ENCODE measurements at places on chromosomes 2 and 18.

- peak; percentile 96 for DNase-seq
These were observed 23.6 kb downstream of the ANKRD44 start for GRCh38 chr2:197286805-197287595.

DNA sequence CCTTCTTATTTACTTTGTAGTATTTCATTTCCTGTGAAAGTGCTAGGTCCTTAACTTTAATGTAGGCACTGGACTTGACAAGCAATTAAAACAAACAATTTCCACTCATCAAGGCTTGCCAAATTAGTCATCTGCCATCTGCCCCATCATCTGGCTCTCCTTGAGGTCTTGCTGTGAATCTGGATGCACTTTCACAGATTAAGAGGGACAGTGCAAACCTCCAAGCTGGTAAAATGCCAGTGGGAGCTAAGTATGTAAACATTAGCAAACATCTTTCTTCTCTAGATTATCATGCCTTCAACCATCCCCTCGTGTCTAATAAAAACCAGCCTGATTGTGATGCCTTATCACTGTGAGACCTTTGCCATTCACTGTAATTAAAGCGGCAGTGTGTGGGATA, 402.9 kb downstream of the ERBB4 start:
- no peak for DNase-seq

GRCh38 chr2:98165516-98166071, 78.6 kb downstream of the VWA3B start:
- DNase-seq, result no peak

GRCh38 chr2:177753682-177754491, 318.7 kb downstream of the PDE11A start:
- peak; percentile 74 for DNase-seq

DNA sequence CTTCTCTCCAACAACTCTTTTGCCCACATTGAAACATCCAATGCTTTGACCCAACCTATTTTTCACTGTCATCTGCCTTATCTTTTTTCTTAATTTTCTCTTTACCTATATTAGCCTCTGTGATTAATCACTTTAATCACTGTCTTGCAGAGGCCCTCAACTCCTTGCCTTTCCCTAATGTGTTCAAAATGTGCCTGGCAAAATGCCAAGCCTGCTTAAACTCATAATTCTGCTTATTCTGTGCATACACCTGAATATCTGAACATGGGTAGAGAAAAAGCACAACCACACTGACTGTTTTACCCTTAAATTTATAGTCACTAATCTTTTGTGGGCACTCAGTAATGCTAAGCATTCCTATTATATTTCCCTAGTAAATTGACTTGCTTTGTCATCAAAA, 63.0 kb upstream of the GALNT13 start:
- DNase-seq, result no peak

- DNase-seq, result no peak
These were observed 283.0 kb downstream of the MYCN start for GRCh38 chr2:16223161-16223840.

DNA sequence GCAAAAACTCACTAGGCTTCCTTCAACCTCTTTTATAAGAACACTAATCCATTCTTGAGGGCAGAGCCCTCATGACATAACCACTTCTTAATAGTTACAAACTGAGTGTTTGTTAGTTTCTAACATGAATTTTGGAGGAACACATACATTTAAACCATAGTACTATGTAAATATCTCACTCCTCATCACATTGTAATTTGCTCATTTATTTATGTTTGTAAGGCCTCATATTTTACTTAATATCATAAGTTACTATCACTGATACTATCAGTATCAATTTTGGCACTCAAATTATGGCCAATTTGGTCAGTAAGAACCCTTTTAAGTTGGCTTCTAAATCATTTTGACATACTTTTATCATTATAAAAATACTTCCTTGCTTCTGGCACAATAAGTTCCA, 603.1 kb downstream of the ZEB2 start:
- DNase-seq, result no peak

DNA sequence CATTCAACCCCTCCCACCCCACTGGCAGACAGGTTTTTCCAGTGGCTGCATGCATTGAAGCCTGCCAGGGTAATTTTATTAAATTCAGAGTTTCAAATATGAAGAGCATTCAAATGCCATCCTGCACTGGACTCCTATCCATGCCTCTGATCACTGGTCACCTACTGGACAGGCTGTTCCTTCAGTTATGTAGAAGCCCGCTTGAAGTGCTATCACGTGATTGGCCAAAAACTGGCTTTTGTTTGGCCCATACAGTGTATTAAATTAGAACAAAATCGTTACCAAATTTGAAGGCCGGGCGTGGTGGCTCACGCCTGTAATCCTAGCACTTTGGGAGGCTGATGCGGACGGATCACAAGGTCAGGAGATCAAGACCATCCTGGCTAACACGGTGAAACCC, 464.1 kb downstream of the TSN start:
- DNase-seq, result no peak

DNA sequence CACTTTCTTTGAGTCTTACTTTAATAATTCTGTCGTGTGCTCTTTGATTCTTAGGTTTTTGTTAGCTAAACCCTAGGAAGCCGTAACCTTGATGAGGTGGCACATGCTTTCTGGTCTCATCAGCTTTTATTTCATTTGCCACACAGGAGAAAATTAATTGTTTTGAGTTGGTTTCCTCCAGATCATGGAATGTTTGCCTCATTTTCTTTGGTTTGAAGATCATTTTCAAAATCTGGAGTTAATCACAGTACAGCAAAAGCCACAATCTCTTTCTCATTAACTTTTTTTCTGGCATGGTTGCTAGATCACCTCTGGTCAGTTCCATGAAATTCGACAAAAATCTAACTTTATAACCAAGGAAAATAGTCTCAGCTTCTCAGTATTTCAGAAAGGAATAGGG, 182.9 kb downstream of the MYO1B start:
- no peak for DNase-seq

DNA sequence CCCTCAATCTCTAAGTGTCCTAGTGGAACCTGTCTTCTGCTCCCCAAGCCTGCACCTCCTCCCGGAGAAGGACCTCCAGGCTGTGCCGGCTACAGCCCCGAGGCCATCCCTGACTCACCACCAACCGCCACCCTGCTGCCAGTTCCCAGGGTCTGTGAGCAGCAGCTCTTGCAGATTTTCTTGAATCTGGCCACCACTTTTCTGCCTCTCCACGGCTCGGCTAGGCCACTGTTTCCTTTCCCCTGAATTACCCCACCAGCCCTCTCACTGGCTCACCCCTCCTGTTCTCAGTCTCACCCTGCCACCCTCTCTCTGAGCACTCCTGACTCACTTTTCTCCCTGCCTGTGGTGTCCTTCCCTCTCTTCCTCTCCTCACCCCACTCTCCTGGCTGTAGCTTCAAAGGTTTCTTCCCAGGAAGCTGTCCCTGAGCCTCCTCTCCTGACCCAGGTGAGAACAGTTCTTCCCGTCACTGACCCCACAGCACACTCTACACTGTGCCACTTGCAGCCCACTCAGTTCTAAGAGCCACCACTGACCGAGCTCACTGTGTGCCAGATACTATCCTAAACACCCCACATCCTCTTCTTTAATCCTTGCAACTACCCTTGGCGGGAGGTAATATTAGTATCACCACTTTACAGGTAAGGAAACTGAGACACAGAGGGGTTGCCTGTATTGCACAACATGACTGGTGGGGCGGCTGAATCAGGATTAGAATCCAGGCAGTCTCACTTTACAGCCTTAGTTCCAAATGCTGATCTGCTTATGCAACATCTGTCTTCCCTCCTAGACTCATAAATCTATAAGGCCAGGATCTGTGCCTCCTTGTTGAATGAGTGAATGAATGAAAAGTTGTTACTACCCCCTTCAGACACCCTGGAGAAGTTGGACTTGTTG, 111.6 kb downstream of the SMAD7 start:
- peak; percentile 87 for DNase-seq

DNA sequence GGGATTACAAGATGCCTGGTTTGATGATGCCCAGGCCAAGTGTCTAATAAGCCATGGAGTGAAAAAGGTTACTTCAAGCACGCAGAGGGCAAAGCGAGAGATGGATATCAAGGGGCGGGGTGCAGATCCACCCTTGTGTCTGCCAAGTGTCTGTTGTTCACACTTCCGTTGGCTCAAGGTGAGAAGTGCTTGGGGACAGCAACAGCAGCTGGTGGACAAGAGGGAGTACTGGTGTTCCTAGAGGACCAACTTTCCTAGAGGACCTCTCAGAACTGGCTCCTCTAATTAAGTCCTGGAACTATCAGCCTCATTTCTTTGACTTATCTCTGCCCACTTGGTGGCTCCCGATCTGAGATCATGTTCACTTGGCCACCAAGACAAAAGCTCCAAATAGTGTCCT, 299.1 kb downstream of the PRKCE start:
- no peak for DNase-seq

GRCh38 chr2:240855670-240856069, 13.0 kb upstream of the AGXT start:
- no peak for DNase-seq

GRCh38 chr2:233338812-233339368, 15.4 kb upstream of the DGKD start:
- no peak for DNase-seq

DNA sequence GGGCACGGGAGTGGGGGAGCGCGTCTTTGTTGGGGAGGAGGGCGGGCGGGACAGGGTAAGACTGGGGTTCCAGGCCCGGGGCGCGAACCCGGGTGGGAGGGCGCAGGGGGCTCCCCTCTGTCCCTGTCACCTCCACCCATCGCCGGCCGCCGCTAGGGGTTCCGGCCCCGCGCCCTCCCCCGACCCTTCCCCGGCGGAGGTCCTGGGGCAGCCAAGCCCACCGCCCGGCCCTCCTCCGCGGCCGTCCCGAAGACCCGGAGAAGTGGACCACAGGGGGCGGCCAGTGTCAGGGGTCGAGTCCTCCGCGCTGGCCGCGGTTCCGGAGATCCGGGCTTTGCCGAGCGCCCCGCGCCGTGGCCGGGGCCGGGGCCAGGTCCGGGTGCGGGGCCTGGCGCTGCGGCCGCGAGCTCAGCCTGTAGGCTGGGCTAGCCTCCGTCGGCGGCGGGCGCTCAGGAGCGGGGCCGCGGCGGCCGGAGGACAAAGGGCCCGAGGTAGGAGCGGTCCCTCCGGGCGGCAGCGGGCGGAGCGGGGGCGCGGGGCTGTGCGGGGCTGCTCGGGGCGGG, 16.6 kb upstream of the E2F6 start:
- DNase-seq, result no peak

GRCh38 chr2:42513252-42513918, 19.6 kb upstream of the KCNG3 start:
- DNase-seq, result peak; percentile 60

DNA sequence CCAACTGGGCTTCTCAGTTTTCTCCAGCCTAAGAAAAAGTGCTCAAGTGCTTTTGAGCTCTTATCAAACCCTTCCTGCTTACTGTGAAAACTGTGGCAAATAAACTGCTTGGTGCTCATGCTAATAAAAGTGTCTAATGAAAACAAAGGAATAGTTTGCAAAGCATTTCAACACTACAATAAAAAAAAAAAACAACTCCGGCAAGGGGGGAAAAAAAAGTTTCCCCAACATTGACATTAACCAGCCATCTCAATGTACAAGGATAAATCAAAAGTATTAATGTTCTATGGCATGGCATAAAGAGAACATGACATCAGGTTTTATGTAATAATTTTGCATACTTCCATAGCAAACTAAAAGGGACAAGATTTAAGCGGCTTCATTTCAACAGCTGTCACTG, 14.7 kb upstream of the STPG4 start:
- no peak for DNase-seq

DNA sequence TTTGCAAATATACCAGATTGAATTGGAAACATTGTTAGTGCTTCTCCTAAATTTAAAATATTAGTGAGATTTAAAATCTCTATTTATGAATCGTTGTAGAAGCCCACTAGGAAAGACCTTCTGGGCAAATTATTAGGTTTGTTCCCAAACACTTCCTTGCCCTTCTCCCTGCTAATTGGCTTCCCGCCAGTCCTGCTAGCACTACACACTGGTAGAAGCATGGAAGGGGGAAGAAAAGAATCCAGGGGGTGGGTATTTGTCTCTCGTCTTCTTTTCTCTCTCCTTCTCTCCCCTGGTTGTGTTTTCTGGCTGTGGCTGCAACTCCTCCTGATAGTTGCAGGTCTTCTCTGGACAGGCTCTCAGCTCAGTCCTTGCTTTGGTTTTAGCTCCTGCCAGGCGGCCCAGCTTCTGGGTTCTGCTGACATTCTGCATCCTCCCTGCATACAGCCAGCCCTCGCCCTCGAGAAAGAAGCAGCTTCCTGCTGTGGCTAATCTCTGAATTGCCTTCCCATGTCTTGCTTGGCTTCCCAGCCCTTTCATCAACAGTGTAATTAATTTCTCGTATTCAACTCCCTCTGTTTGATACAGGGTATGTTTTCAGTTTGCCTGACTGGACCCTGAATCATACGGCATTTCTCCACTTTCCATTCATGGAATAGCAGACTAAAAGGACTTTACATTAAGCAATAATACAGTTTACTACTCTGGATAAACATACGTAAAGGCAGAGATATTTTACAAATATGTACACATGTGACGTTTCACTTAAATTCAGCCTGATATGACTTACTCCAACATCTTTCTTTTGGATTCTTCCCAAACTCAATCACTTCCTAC, 6.9 kb upstream of the PARD3B start:
- peak; percentile 75 for DNase-seq

GRCh38 chr18:61922435-61922834, 29.6 kb upstream of the RNF152 start:
- DNase-seq, result peak; percentile 45

DNA sequence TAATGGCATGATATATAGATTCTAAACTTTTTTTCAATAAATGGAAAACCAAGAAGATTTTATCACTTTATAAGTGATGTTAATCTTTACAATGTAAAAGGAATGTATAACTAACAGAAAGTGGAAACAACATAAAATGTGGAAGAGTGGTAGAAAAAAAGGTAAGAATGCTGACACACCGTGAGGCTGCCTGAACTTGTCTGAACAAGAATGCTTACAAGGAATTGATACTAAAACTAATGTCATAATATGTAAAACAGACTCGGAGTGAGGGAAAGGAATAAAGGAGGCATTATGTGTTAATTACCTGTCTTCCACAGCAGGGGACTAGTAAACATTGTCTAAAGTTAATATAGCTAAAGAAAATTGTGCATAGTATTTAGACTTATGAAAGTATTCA, 958.8 kb upstream of the TMEFF2 start:
- no peak for DNase-seq
